ENCODE measurements at places on chromosomes 3 and 15. TPM values are rescaled to one million over a fixed set of nuclear protein-coding genes. Genes with fewer than 3 reads are reported as not detected.

RAD54L2 gene
- 22.6 TPM for total RNA-seq

GRCh38 chr3:124779116-124779515 is 48.9 kb downstream of the UMPS start:
- no peak for DNase-seq

KIF15 gene
- 25.8 TPM for total RNA-seq

DUSP7 gene
- 9.4 TPM for total RNA-seq

- no peak for DNase-seq
Measured at GRCh38 chr3:30356866-30357753, 249.3 kb upstream of the TGFBR2 start.

RAD51 gene
- 22.5 TPM for total RNA-seq

GRCh38 chr3:169383770-169384169 is 279.7 kb downstream of the MECOM start:
- DNase-seq: no peak

GRCh38 chr15:51172193-51172592 is 77.5 kb upstream of the TNFAIP8L3 start:
- no peak for DNase-seq

SEMA3G gene
- 1.4 TPM for total RNA-seq

DNA sequence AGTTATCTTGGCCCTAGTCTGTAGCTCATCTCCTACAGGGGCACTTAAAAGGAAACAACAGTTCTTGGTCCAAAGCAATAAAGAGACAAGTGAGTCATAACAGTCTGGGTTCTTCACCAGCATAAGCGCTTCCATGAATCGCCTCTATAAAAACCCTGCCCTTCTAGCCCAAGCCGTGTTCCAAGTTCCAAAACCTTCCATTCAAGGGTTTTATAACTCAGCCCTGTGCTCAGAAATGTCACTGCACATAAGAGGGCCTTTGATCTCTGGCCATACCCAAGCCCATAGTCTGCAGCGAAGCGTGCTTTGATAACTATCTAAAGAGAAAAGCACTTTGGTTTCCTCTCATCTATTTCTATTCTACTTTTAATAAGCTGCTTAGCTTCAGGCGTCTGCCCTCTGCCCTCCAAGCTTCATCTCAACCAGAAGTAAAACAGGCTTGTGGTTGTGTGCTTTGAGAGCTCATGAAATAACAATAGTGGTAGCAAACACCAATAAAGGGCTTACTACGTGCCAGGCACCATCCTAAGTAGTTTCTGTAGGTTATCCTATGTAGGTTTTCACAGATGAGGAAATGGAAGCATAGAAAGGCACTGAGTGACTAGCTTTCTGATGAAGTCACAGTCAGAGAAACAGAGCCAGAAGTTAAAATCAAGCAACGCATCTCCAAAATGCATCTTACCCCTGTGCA is 64.0 kb upstream of the AKAP13 start:
- no peak for DNase-seq

All from PC-9 (cell line).